ENCODE measurements at places on chromosomes 1 and 21.

GRCh38 chr1:28126783-28127490, 38.5 kb upstream of the EYA3 start:
- DNase-seq: no peak

DNA sequence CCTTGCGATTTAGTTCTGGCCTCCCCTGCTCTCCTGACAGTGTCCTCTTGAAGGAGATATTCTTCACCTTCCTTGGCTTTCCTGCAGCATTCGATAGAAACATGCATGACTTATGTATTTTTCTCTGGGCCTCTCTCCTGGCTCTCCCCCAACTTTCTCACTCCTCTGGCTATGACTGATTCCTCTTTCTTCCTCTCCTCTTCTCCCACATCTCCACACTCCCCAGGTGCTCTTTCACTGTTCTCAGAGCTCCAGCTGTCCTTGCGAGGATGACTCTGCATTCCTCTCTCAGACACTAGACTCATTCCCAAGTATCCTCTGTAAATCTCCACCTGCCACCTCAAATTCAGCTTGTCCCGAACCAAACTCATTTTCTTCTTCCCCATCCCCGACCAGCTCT, 18.0 kb downstream of the LRRC42 start:
- peak; percentile 44 for DNase-seq

GRCh38 chr1:203351037-203351625, at the start of gene FMOD:
TSS of gene FMOD (minus strand) at chr1:203351122. CDS start at chr1:203348270, 2,852 bp downstream.
- DNase-seq: peak; percentile 66

DNA sequence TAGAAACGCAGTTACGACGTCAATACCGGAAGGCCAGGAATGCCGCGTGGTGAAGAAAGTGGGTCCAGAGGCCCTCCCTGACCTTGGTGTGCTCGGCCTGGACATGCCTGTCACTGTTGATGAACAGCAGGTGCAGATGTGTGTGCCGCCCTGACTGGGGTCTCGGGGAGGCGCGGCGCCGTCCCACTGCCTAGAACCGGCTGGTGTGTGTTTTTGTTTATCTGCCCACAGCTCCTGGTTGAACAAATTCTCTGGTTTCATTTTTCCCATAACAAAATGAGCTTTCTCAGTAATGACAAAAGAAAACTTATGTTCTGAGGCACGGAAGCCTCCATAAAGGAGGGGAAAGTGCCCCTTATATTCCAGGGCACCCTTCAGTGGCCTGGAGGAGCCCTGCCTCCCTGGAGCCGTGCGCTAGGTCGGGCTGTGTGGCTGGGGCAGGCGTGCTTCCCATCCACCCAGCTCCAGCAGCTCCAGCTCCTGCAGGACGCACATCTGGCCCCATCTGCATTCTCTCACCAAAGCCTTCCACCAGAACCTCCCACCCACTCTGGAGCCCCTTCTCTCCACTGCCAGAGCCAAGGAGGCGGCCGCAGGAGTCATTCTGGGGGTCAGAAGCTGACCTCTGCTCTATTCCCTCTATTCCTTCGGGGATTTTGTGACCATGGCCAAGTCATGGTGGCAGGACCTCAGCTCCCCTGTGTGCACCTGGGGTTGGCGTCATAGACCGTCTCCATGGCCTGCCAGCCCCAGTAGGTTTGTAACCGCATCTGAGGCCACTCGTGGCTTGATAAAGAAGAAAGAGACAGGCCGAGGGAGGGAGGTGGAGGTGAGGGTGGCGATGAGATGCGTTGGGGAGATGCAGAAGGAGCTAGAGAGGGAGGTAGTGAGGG, 20.1 kb upstream of the COL18A1 start:
- no peak for DNase-seq

DNA sequence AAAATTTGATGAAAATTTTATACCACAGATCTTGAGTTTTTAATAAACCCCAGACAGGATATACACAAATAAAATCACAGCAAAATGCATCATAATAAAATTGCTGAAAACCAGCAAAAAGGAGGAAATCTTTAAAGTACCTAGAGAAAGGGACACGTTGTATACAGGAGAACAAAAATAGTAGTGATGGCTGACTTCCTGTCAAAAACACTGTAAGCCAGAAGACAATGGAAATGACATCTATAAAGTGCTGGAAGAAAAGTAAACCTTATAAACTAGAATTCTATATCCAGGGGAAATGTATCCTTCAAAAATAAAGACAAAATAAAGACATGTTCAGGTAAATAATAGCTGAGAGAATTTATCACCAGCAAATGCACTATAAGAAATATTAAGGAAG, 14.6 kb upstream of the PTGFRN start:
- no peak for DNase-seq

GRCh38 chr1:185894791-185895190, 160.6 kb downstream of the HMCN1 start:
- peak; percentile 54 for DNase-seq

GRCh38 chr1:2003541-2004131, at the start of gene CFAP74:
TSS of gene CFAP74 (minus strand) at chr1:2003786. CDS start at chr1:1990956, 12,830 bp downstream.
- peak; percentile 55 for DNase-seq

DNA sequence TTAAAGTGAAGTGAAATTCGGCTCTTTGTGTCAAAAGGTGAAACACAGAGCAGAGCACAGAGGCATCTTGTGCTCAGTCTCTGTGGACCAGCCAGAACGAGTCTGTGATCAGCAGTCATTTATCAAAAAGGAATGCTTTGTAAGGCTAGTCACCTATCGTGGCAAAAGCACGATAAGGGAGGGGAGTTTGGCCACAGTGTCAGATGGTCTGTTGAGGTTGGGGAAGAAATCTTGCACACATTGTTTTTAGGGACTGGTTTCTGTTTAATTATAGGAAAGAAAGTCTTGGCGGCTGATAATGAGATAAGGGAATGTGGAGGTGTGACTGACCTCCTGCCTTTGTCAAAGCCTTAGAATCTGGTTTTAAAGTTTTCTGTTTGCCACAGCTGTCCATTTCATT, 58.2 kb upstream of the KIAA1614 start:
- peak; percentile 44 for DNase-seq
